Regular cardiac myocyte (primary cell): ENCODE measurements at places on chromosomes 7 and 10. TPM values are rescaled to one million over a fixed set of nuclear protein-coding genes. Genes with fewer than 3 reads are reported as not detected.

Gene ITIH2
- total RNA-seq: not detected in 2 replicates

Gene LIPK
- not detected in 2 replicates for total RNA-seq

Gene FGL2
- total RNA-seq: 3.1 and 10.1 TPM in 2 replicates

Gene PRPS1L1
- total RNA-seq: not detected in 2 replicates

Gene FRA10AC1
- total RNA-seq: 4.2 and 7.3 TPM in 2 replicates

Gene DMBT1
- total RNA-seq: under 0.01 TPM in 2 replicates
